ENCODE measurements at places on chromosomes 7 and 10. TPM values are rescaled to one million over a fixed set of nuclear protein-coding genes. Genes with fewer than 3 reads are reported as not detected.

GRCh38 chr7:293681-294439 is 3.9 kb downstream of the FOXL3 start:
- H3K27me3 ChIP-seq: peaks cover 52% of the 10 kb centered on the region
- no peak overlapping the region for H3K4me3 ChIP-seq
- no peak overlapping the region for H3K27ac ChIP-seq
- H3K36me3 ChIP-seq: no peaks in the 10 kb centered on the region
- DNase-seq: no peak

- H3K4me3 ChIP-seq: no peak overlapping the region
- H3K27ac ChIP-seq: no peak overlapping the region
- DNase-seq: no peak
- H3K36me3 ChIP-seq: no peaks in the 10 kb centered on the region
Measured at GRCh38 chr10:112336556-112337201, 37.2 kb upstream of the ACSL5 start.

Gene CCDC146
- total RNA-seq: 10.3 TPM

- H3K27ac ChIP-seq: no peak overlapping the region
- no peak for DNase-seq
- H3K4me3 ChIP-seq: no peak overlapping the region
- no peaks in the 10 kb centered on the region for H3K27me3 ChIP-seq
- no peaks in the 10 kb centered on the region for H3K36me3 ChIP-seq
- H3K4me1 ChIP-seq: no peaks in the 10 kb centered on the region
Measured at GRCh38 chr7:95427914-95428516, 6.8 kb downstream of the PON2 start.

Gene GPR15LG
- not detected for total RNA-seq

DNA sequence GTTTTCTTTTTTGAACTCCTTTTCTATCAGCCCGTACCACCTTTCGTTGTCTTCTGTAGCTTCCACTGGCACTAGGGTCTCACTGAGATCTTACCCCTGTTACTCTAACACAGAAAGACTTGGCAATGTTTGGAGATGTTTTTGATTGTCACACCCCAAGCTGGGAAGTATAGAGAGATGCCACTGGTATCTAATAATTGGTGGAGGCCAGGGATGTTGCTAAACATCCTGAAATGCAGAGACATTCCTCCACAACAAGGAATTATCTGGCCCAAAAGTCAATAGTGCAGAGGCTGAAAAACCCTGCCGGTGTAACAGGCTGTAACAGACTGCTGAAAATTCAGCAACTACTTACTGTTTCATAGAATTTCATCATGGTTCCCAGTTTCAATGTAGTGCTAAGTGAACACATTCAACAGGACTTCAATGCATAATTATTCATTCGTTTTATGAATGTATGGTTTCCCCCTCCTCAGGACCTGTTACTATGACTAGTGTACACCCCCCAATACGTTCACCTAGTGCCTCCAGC is 115.9 kb downstream of the TRIM24 start:
- no peaks in the 10 kb centered on the region for H3K4me1 ChIP-seq
- H3K27me3 ChIP-seq: no peaks in the 10 kb centered on the region
- DNase-seq: no peak

GRCh38 chr7:240146-240676 is 47.8 kb downstream of the FAM20C start:
- no peak for DNase-seq
- no peak overlapping the region for H3K4me3 ChIP-seq
- H3K27ac ChIP-seq: no peak overlapping the region
- H3K4me1 ChIP-seq: no peaks in the 10 kb centered on the region

DNA sequence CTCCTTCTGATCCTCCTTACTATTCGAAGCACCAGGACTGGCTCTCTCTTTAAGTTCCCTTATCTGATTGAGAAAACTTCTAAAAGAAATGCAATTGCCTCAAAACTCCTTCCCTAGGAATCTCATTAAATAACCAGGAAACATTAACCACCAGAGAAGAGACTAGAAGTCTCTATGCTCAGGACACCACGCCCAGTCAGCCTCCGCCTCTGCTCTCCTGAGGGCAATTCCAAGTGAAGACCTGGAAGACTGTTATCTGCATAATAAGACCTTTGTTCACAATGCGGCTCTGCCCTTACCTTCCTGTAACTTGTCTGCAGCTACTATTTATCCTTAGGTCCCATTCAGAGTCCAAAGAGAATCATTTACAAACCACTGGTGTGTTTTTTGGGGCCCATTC is 78.8 kb downstream of the ELMO1 start:
- H3K36me3 ChIP-seq: no peaks in the 10 kb centered on the region
- H3K4me3 ChIP-seq: no peak overlapping the region
- DNase-seq: no peak
- H3K27ac ChIP-seq: no peak overlapping the region
- peaks cover 13% of the 10 kb centered on the region for H3K4me1 ChIP-seq

GRCh38 chr10:46096909-46097575 is 51.0 kb upstream of the MSMB start:
- no peaks in the 10 kb centered on the region for H3K27me3 ChIP-seq
- no peak for DNase-seq
- no peaks in the 10 kb centered on the region for H3K36me3 ChIP-seq
- peak overlapping the region; percentile 14 for H3K27ac ChIP-seq
- peak overlapping the region; percentile 2 for H3K4me3 ChIP-seq

- no peak overlapping the region for H3K27ac ChIP-seq
- peaks cover 10% of the 10 kb centered on the region for H3K4me1 ChIP-seq
- H3K4me3 ChIP-seq: no peak overlapping the region
- H3K36me3 ChIP-seq: no peaks in the 10 kb centered on the region
- DNase-seq: no peak
- peaks cover 30% of the 10 kb centered on the region for H3K27me3 ChIP-seq
Measured at GRCh38 chr7:107045980-107046379, 1.5 kb downstream of the PRKAR2B start.

DNA sequence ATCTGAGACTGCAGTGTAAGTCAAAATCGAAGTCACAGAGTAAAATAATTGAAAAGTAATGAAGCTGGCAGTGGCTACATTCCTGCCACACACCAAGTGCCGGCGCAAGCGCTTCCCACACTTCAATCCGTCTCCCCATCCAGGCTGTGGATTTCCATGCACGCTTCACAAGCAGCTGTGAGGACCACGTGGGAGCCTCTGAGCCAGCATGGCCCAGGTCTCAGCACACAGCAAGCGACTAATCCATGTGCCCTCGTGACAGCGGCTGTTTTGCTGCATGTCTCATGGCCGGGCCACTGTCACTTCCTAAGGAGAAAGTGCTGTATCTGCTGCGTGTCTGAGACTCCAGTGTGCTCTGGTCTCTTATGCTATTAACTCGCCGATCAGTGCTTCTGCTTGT is 566.9 kb downstream of the DNAJB6 start:
- DNase-seq: no peak
- H3K36me3 ChIP-seq: no peaks in the 10 kb centered on the region
- no peak overlapping the region for H3K27ac ChIP-seq
- no peaks in the 10 kb centered on the region for H3K4me1 ChIP-seq
- H3K27me3 ChIP-seq: no peaks in the 10 kb centered on the region

- no peaks in the 10 kb centered on the region for H3K36me3 ChIP-seq
- peaks cover 24% of the 10 kb centered on the region for H3K4me1 ChIP-seq
- DNase-seq: no peak
Measured at GRCh38 chr7:26105236-26105635, 46.8 kb upstream of the NFE2L3 start.

- H3K36me3 ChIP-seq: no peaks in the 10 kb centered on the region
- no peaks in the 10 kb centered on the region for H3K27me3 ChIP-seq
- H3K4me1 ChIP-seq: no peaks in the 10 kb centered on the region
- no peak for DNase-seq
Measured at GRCh38 chr10:44024356-44025116, 360.4 kb downstream of the CXCL12 start.

GRCh38 chr7:21412957-21413356 is 14.9 kb upstream of the SP4 start:
- DNase-seq: no peak
- no peak overlapping the region for H3K4me3 ChIP-seq
- peaks cover 19% of the 10 kb centered on the region for H3K4me1 ChIP-seq
- H3K27ac ChIP-seq: peak overlapping the region; percentile 25

Gene NUTM2E
- total RNA-seq: 1.6 TPM

Gene PPP1R9A
- total RNA-seq: not detected

Gene HOXA10
- not detected for total RNA-seq

- H3K27me3 ChIP-seq: peaks cover 79% of the 10 kb centered on the region
- H3K4me3 ChIP-seq: peak overlapping the region; percentile 25
- no peaks in the 10 kb centered on the region for H3K36me3 ChIP-seq
- H3K27ac ChIP-seq: no peak overlapping the region
- no peak for DNase-seq
Measured at GRCh38 chr10:123148414-123149161, 652 bp downstream of the HMX2 start.

Gene PRLHR
- total RNA-seq: not detected

- no peaks in the 10 kb centered on the region for H3K4me1 ChIP-seq
- H3K27me3 ChIP-seq: no peaks in the 10 kb centered on the region
Measured at GRCh38 chr10:19570991-19571390, 245.2 kb upstream of the PLXDC2 start.

DNA sequence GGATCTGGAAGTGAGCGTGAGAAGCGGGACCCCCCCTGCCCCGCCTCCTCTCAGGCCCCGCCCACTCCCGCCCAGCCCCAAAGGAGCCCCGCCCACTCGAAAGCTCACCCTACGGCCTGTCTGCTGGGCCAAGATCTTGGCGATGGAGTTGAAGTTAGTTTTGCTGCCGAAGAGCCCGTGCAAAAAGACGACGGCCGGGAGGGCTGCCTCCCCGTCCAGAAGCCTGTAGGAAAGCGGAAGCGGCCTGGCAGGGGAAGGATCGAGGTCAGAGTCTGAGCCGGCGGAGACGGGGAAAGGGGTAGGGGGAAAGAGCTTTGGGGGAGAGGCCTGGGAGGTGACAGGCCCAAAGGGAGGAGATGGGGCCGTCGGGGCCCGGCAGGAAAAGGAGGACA is 386 bp downstream of the ABHD11 start:
- H3K4me1 ChIP-seq: peaks cover 29% of the 10 kb centered on the region
- peak; percentile 46 for DNase-seq
- peak overlapping the region; percentile 86 for H3K4me3 ChIP-seq
- peaks cover 13% of the 10 kb centered on the region for H3K36me3 ChIP-seq

- no peaks in the 10 kb centered on the region for H3K27me3 ChIP-seq
- peak overlapping the region; percentile 70 for H3K27ac ChIP-seq
- DNase-seq: no peak
- no peaks in the 10 kb centered on the region for H3K36me3 ChIP-seq
Measured at GRCh38 chr10:27464993-27465392, 39.1 kb upstream of the RAB18 start.

DNA sequence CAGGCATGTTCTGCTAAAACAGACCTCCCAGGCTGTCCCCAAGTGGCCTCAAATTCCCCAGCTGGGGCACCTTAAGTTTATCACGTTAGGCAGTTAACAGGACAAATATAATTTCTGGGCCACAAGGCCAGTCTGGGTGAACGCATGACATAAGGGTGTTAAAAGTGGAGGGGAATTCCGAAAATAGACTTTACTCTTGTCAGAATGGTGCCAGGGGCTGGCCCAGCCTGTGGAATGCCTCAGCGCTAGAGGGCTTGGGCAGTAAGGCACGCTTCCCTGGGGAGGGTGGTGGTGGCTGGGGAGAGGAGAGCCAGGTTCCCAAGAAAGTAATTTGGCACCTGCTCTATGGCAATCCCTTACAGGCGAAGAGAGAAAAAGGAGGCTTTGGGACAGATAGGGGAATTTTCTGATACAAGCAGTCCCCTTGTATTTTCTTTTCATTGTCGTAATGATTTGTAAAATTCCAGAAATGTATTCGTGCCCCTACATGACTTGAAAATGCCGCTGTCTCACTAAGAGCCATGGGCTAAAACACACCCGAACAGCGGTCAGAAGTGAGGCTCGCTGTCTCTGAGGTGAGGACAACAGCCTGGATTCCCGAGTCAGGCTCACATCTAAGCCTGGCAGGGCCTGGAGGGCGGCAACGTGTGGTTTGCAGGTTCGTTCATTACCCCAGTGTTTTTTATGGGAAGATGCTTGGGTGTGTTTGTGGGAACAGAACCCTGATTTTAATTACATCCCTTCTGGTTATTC is 463.2 kb upstream of the GALNT17 start:
- H3K27me3 ChIP-seq: no peaks in the 10 kb centered on the region
- no peak overlapping the region for H3K4me3 ChIP-seq
- no peaks in the 10 kb centered on the region for H3K36me3 ChIP-seq

Gene MCMBP
- 14.5 TPM for total RNA-seq

DNA sequence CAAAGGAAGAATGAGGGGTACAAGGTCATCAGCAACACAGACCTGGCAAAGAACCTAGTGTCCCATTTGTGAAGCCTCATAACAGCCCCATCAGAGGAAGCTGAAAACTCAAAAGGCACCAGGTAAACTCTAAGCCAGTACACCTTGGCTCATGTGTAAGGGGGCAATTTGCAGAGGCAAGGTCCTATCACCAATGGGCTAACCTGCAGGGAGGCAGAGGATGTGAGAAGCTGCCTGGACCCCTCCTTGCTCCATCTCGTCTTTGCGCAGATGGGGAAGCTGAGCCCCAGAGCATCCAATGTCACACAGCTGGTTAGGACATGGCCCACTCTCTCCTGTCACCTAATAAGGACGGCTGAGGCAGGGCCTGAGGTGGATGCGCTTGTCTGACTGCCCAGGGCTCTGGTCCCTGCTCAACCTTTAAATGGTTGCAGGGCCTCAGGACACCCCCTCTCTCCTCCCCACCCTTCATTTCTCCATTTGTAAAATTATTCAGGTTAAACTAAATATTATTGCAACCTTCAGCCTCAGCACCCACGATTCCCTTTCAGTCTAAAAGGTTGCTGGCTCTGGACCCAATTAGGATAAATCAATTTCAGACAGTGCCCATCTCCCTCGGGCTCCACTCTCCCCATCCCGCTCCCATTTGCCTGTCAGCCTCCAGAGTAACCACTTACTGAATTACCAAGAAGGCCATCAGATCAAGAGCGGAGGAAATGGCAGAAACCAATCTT is 135.3 kb downstream of the OAT start:
- H3K4me3 ChIP-seq: no peak overlapping the region
- DNase-seq: no peak
- no peaks in the 10 kb centered on the region for H3K36me3 ChIP-seq
- no peak overlapping the region for H3K27ac ChIP-seq

Gene TAS2R4
- total RNA-seq: 0.17 TPM

GRCh38 chr7:33996899-33997298 is 91.6 kb downstream of the BMPER start:
- no peak for DNase-seq
- H3K27ac ChIP-seq: no peak overlapping the region

DNA sequence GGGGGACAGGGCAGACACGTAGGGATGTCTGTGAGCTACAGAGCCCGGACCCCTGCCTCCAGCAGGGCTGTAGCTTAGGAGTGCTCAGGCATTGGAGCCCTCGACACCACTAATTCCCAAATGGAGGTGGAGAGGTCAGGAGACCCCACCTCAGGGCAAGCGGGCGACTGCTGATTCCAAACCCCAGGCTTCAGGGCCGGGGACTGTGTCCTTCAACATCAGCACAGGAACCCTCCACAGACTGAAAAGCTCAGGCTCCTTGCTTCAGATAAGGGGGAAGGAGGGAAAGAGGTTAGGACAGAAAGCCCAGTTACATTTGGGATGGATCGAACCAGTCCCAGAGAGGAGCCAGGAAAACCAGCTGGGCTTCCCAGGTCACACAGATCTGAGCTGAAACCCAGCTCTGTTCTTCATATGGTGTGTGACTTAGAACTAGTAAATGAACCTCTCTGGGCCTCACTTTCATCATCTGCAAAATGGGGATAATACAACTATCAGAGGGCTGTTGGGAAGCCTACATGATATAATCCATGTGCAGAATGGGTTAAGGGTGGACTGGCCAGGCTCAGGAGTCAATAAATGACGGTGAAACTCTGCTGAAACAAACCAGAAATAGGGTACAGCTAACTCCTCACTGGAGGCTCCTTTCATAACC is 16.7 kb downstream of the POLL start:
- H3K36me3 ChIP-seq: peaks cover 3% of the 10 kb centered on the region
- no peak overlapping the region for H3K27ac ChIP-seq
- H3K27me3 ChIP-seq: peaks cover 36% of the 10 kb centered on the region
- no peak for DNase-seq

Gene ZNF467
- 4.1 TPM for total RNA-seq

Gene TDRD1
- total RNA-seq: not detected

Gene NRCAM
- 7.0 TPM for total RNA-seq

Gene TYW1B
- 3.6 TPM for total RNA-seq

Data from CD4-positive, alpha-beta T cell (primary cell).